Activated T-cell treated with anti-CD3 and anti-CD28 coated beads for 24 hours (primary cell): ENCODE measurements at places on chromosomes 7 and 10.

GRCh38 chr10:48468866-48469511 lies 135.9 kb downstream of the ARHGAP22 start:
- no peak for DNase-seq

- DNase-seq = no peak
Measured at GRCh38 chr7:2307690-2308107, 6.5 kb downstream of the SNX8 start.

DNA sequence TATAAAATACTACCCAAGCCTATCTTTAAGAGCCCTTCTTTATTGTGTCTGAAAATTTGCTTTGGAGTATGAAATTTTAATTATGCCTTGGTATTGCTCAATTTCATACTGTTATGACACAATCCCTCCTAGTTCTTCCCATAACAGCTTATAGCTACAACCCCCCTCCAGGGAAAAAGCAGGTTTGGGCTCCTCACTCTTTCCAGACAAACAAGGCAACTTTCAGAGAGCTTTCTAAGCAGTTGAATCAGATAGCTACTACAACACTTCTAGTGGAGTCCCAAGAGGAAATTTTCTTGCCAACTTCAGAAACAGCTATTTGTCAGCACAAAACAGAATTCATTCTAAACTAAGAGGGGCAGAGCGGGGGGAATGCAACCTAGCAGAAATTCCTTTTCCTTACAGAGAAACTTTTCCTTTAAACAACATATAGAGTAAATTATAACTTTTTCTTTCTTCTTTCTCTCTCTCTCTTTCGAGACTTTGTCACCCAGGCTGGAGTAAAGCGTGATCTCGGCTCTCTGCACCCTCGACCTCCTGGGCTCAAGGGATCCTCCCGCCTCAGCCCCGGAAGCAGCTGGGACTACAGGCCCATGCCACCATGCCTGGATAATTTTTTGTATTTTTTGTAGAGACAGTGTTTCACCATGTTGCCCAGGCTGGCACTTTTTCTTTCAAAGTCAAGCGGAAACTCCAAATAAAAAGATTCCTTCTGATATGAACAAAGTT lies 26.0 kb upstream of the JMJD1C start:
- DNase-seq = no peak

DNA sequence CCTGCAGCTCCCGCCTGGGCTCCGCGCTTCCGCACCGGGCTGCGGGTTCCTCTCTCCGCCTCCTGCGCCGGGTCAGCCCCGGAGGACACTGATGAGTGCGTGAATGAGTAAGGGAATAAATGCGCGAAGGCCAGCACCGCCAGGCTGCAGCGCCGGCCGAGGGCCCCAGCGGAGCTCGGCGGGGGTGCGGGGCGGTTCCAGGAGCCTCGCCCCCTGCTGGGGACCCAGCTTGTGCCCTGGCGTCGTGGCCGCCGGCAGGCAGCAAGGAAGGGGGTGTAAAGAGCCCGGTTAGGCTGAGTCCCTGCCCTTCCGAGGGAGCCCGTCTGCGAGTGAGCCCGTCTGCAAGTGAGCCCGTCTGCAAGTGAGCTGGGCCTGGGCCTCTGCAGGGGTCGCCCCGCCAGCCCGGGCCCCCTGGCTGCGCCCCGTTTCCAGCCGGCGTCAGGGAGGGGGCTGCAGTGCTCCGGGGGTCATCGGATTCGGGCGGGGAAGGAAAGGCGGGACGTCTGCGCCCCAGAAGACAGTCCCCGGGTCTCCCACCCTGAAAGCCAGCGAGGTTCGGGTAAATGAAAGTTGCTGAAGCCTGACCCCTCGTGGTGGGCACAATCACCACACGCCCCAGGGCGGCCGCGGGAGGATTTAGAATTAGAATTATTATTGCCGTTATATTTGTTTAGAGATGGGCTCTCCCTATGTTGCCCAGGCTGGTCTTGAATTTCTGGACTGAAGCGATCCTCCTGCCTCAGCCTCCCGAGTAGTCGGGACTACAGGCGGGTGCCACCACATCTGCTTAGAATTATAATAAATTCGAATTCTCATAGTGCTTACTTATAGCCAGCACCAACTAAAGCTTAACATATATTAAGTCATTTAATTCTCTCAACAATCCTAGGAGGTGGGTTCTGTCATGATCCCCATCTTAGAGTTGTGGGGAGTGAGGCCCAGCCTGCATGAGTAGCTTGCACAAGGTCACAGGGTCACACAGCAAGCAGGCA lies 8.6 kb upstream of the CRYGN start:
- DNase-seq = peak; percentile 71

DNA sequence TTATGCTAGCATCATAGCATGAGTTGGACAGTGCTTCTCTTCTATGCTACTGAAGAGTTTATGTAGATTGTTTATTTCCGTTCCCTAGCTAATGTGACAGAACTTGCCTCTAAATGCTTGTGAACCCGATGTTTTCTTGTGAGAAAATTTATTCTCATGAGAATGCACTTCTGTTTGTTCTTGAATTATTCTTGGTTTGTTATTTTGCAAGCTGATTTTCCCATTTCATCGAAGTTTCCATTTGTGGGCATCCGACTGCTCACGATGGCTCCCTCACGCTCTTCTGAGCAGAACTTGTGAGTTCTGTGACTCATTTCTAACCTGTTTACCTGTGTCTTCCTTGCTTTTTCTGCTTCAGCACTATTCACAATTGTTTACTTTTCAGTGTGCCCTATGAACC lies 59.9 kb downstream of the WDFY4 start:
- DNase-seq = no peak

DNA sequence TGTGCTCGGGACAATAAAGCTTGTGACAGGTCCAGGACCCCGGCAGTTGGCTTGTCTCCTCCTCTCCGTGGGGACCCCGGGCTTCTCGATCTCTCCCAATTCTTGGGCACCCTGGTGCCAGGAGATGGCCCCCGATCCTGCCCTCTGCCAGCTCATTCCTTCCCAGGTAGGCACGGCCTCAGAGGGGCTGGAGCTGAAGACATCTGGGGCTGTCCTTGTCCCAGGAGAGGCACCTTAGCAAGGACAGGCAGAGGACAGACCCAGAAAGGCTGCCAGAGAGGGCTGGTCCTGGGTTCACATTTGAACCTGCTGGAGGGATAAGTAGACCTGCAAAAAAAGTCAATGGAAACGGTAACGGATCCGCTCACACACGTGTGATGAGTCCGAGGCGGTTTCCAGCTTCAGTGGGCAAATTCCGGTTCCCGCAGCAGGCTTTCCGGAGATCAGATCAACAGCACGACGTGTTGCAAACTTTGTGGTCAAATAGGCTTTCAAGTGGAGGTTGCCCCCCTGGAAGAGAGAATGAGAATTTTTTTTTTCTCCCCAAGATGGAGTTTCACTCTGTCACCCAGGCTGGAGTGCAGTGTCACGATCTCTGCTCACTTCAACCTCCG lies 47.7 kb upstream of the GTF2IRD1 start:
- no peak for DNase-seq

- DNase-seq = peak; percentile 14
Measured at GRCh38 chr10:113680190-113681111, 739 bp downstream of the CASP7 start.

GRCh38 chr10:25966844-25967243 lies 32.8 kb downstream of the MYO3A start:
- no peak for DNase-seq

- no peak for DNase-seq
Measured at GRCh38 chr7:121336579-121336978, 7.8 kb downstream of the WNT16 start.

DNA sequence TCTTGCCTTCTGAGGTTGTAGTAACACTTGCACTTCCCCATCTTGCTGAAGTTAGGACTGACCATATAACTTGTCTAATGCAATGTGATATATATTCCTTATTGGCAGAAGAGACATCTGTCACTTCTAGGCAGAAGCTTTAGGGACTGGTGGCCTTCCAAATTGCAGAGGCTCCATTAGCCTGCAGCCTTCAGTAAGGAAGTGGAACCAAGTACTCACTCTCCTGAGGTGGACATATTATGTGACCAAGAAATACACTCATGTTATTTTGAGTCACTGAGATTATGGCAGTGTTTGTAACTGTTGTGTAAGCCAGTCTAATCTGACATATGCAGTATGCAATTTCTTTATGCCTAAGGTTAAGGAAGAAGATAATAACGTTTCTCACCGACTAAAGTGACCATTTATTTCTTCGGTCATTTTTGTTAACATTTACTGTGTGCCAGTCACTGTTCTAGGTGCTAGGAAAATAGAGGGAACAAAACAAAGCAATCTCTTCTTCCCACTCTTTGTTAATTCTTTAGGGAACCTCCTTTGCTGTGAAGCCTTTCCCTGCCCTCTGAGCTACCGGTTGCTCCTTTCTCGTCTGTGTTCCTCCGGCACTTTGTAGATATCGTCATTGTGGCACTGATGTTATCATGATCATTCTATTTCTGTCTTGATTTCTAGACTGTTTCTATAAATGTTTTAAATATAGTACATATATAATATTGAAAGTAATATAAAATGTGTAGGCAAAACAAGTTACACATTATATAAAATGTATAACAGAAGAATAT lies 52.9 kb upstream of the HBP1 start:
- no peak for DNase-seq

- no peak for DNase-seq
Measured at GRCh38 chr10:20303453-20304152, 487.4 kb downstream of the PLXDC2 start.
